ENCODE measurements at places on chromosomes 13 and 19.

DNA sequence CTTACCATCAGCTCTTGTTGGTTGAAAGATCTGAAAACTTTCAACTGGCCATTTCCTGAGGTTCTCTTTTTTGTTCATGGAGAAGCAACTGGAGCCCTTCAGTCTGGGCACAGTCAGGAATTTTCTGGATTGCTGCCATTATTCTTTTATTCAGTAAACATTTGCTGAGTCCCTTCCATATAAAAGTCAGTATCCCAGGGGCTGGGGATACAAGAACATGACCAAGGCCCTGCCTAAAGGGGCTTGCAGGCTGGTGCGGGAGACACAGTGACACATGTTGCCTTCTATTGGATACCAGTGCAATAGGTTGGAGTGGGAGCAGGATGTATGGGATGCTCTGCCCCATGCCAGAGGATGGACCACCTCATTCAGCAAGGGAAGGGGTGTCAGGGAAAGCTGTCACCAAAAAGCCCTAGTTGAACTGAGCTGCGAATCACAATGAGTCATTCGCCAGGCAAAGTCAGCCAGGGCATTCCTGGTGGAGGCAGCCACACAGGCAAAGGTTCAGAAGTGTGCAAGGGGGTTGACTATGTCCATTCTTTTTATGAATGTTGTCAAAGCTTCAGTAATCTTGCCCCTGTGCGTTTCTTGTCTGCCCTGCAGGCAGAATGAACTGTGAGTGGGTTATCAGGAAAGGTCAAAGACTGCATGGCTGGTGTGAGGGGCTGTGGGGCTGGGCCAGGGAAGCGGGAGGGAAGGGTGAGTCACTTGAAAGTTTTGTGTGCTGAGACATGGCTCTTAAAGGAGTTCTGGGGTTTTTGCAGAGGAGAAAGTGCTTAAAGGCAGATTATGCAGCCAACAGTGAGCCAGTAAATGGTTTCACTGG is 395.9 kb downstream of the KCNRG start:
- DNase-seq = no peak

- no peak for DNase-seq
These were observed 1533.0 kb downstream of the UQCRFS1 start for GRCh38 chr19:27679905-27680304.

- no peak for DNase-seq
These were observed 46.8 kb downstream of the C13orf46 start for GRCh38 chr13:113926951-113927660.

- peak; percentile 87 for DNase-seq
These were observed 105.2 kb downstream of the TM9SF2 start for GRCh38 chr13:99606324-99607066.

GRCh38 chr19:4042064-4042730 is 24.5 kb downstream of the ZBTB7A start:
- no peak for DNase-seq

DNA sequence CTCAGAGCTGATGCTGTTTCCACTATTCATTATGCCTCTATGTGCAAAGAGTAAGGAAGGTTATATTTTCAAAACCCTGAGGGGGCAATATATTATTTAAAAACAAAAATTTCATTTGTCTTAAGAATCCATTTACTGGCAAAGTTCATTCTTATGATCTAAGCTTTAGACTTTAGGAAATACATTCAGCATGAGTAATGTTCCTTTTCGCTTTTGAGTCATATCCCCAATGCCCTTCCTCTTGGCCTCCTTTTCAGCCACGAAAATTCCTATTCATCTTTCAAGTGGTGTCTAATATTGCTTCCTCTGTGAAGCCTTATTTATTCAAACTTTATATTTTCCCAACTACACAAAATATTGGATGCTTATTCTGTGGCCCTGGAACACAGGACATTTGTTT is 1317.0 kb downstream of the PCDH9 start:
- DNase-seq = no peak

GRCh38 chr13:42373048-42373812 is 101.3 kb downstream of the AKAP11 start:
- no peak for DNase-seq

DNA sequence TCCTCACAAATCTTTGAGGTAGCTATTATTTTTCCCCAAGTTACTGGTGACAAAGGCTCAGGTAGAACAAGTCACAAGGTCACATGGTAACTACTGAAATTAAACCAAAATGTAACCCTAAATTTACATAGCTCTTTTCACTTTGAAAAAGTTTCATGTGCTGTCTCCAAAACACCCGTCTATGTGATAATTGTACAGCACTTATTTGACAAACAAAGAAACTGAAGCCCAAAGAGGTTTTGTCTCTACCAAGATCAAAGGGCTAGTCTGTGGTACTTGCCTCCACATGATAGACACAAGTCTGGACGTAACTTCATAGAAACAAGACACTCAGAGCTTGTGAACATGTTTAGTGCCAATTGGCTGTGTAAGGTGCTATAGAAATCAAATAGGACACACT is 108.3 kb downstream of the SACS start:
- DNase-seq = no peak

DNA sequence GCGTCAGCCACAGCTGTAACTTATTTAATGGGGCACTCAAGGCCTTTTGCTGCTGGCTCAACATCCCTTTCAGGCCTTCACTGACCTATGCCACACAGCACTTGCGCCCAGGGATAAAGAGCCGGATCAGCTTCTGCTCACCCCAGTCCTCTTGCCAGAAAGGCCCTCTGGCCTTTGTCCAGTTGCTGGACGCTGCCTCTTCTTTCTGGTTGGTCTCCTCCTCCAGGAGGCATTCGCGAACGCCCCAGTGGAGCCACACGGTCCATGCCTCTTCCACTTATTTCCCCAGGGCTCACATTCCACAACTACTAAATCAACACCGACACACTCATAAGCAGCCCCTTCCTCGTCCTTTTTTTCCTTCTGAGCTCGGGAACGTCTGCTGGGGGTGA is 3.7 kb upstream of the ZNF329 start:
- no peak for DNase-seq

- DNase-seq = peak; percentile 63
These were observed 4.5 kb downstream of the FAM174C start for GRCh38 chr19:1279782-1280341.

- DNase-seq = no peak
These were observed 11.3 kb downstream of the YJU2 start for GRCh38 chr19:4258181-4258580.

DNA sequence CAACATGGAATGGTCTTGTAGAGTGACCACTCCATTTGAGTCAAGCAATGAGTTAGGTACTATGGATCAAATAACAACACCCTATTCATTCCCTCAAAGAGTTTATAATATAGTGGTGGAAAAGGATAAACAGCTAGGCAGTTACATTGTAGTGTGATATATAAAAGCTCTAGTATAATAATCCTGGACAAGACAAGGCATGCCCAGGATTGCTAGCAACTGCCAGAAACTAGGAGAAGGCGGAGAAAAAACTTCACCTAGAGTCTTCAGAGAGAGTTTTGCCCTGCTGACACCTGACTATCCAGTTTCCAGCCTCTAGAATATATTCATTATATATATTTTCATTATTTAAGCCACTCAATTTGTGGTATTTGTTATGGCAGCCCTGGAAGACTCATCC is 530.6 kb downstream of the KLF12 start:
- DNase-seq = no peak

DNA sequence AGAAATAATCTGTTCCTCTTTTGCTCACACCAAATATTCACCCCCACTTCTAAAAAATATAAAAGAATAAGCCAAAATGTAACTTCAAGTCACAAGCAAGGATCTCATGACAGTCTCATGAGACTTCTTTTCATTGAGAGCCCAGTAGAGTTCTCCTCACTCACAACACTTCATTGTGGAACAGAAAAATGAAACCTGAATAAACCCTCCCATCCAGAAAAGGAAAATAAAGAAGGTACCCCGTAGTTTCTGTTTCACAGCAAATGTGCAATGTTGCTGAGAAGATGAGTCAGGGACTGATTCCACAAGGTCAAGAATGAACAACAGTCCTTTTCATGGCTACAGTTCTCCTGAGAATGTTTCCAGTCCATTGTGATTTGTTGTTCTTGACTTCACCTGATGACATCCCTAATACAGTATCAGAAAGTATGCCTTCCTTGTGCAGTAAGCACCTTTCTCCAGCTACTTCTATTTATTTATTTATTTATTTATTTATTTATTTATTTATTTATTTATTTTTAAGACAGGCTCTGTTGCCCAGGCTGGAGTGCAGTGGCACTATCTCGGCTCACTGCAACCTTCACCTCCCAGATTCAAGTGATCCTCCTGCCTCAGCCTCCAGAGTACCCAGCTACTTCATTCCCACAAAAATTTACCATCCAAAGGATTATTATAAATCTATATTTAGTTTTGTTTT is 6.4 kb upstream of the ZNF841 start:
- no peak for DNase-seq

DNA sequence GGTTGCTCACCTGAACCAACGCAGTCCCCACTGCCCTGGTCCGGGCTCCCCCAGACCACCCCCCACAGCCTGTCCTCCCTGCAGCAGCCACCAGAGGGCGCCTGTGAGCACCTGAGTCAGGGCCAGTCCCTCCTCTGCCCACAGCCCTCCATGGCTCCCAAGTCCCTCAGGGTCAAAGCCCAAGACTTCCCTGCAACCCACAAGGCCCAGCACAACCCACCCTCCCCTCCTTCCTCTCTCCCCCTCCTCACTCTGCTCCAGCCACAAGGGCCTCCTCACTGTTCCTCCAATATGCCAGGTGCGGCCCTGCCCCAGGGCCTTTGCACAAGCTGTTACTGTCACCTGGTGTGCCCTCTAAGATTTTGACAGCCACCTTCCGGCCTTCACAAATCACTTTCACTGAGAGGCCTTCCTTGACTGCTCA is 10.9 kb downstream of the GNA15 start:
- peak; percentile 41 for DNase-seq

GRCh38 chr13:41267106-41267505 is 3.7 kb upstream of the MTRF1 start:
- DNase-seq = no peak

DNA sequence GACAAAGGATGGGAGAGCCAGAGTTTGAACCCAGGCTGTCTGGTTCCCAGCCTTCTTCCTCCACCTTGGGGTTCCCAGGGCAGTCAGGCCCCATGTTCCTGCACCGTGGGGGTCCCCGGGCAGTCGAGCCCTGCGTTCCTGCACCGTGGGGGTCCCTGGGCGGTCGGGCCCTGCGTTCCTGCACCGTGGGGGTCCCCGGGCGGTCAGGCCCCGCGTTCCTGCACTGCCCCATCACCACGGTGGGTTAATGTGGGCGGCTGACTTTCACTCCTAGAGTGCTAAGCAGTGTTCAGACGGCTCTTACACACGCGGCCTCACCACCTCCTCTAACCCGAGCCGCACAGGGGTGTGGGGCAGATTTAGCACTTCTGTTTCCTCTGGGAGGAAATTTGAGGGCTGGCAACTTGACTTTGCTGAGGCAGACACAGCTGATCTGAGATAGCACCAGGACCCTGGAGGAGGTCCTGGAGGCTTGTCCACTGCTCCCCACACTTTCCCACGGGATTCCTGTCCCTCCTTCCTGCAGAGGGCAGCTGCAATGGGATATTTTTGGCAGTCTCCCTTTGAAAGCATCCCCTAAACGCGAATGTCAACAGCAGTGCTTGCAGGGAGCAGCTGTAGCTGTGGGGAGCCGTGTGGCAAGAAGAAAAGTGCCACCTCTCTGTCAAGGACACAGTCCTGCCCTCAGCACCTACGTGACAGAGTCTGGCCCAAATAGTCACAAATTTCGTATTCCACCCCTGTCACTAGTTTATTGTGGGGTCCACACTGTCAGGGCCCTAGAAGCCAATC is 239.4 kb downstream of the TEX29 start:
- no peak for DNase-seq

DNA sequence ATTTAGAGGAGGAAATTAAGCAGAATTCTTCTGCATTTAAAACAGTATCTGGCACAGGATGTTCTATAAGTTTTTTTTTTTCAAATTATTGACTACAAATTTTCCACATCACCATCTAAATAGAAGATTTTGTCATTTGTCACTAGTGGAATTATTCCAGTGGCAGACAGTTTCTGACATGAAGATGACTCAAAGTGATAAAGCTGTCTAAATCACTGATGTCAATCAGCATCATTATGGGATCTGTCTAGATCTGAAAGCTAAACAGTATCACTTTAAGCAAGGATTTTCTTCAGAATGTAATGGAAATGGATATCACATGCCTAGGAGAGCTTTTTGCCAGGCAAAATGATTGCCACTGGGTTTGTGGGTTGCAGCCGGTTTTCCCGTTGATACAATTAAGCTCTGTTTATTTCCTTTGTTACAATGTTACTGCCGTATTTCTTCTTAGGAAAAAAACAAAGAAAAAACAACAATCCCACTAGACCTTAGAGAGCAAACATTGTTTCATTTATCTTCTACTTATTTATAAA is 1657.0 kb upstream of the PRR20A start:
- no peak for DNase-seq

DNA sequence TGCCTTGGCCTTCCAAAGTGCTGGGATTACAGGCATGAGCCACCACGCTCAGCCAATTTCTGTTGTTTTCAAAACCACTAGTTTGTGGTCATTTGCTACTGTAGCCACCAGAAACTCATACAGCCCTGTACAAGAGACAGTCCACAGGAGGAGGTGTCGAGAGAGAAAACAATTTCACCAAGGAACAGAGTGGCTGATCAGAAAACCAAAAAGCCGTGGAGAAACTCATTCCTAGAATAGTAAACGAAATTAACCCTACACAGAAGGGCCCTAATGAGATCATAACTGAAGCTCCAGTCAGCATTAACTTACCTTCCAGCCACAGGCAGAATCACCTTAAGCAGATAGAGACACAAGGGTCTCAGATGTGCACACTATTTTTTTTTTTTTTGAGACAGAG is 3.8 kb upstream of the CCDC124 start:
- DNase-seq = no peak

GRCh38 chr19:911197-912033 is 1.6 kb downstream of the R3HDM4 start:
- no peak for DNase-seq

DNA sequence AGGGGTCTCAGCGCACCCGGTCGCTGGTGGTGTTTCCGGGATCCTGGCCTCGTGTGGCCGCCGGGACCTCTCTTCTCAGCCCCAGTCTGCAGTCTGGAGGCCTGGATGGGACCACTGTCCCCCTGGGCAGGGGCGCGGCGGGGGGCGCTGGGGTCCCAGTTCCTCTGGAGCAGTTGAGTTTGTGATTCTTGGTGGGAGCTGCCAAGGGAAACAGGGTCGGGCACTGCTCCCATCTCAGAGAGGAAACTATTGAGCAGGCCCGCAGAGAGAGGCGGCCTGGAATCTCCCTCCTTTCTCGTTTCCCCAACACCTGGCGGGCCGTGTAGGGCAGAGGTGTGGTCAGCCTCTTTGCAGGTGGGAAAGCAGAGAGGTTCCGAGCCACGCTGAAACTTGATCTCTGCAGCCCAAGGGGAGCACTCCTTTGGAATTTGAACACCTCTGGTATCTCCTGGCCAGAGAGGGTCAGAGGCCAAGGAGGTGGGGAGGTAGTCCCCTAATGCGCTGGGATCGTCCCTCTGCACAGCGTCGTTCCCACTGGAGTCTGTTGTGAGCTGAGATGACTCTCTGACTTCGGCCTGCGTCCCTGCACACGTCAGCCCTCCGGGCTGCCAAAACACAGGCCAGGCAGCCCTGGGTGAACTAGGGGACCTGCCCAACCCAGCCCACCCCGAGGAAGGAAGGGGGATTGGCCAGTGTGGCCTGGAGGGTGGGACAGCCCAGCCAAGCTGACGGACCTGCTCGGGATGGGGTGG is 741 bp downstream of the PLEKHF1 start:
- no peak for DNase-seq

Measured in activated CD4-positive, CD25-positive, alpha-beta regulatory T cell (primary cell).